ENCODE measurements at places on chromosomes 6 and 20.
A peak's percentile ranks its signal among the peaks of the same experiment; 100 is the strongest.

DNA sequence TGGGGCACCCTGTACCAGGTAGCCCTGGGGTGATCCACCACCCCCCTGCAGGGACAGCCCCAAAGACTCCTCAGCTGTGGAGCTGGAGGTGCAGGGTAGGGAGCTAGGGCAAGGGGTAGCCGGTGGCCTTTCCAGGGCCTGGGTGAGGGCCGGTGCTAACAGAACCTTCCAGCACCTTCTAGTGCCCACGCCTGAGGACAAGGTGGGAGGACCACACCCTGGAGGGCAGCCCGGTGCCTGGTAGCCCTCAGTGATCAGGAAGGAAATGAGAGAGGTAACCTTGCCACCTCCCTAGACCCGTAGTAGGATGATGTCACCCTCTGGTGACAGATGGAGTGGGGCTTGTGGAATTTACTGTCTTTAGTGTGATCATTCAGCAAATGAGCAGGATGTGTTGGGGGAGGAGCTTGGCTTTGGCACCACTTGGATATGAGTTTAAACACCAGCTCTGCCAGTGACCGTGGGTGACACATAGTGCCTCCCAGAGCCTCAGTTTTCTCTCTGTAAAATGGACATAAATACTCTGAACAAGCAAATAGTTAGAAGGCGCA lies 187.7 kb downstream of the NFATC2 start:
- DNase-seq = no peak

- peak; percentile 68 for DNase-seq
These were observed 5.5 kb downstream of the RWDD2A start for GRCh38 chr6:83198486-83199172.

DNA sequence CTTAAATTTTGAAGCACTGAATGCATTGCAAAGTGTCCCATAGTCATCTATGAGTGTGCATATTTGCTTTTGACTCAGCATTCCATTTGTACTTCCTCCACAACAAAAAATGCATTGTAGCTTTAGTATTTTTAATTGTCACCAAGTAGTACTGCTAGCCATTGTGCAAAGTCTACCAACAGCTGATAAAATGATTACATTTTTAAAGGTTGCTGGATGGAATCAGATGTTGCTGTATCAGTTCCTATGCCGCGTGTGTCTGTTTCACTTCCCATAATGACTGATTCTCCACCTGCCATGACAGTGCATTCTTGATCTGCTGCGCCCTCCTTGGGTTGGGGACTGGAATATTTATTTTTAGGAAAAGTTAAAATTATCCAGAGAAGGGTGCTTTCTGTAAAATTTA lies 41.2 kb downstream of the SLX4IP start:
- no peak for DNase-seq

GRCh38 chr6:13513626-13514502 lies 26.5 kb upstream of the GFOD1 start:
- DNase-seq = no peak

- DNase-seq = no peak
These were observed 71.8 kb upstream of the L3MBTL3 start for GRCh38 chr6:129946439-129947140.

- no peak for DNase-seq
These were observed 99.9 kb upstream of the MAP3K4 start for GRCh38 chr6:160891690-160892089.

GRCh38 chr6:75089151-75089897 lies 116.5 kb downstream of the COL12A1 start:
- DNase-seq = no peak

DNA sequence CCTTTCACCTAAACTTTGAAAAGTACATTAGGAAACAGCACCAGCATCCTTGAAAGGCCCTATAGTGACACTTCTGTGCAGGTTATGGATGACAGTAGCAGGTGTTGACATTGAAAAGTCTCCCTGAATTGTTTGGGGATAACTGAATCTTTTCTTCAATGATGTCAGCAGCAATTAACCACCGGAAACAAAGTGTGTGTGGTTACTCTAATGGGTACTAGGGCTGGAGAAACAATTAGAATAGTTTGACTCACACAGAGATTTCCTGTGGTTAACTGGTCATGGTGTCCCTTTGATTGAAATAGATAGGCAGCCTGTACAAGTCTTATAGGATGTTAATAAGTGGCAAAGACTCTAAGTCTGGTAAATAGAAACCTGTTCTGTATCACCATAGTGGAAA lies 189.1 kb downstream of the TBX18 start:
- DNase-seq = peak; percentile 25

GRCh38 chr20:29318871-29319461 lies 1938.5 kb upstream of the DEFB115 start:
- DNase-seq = no peak

DNA sequence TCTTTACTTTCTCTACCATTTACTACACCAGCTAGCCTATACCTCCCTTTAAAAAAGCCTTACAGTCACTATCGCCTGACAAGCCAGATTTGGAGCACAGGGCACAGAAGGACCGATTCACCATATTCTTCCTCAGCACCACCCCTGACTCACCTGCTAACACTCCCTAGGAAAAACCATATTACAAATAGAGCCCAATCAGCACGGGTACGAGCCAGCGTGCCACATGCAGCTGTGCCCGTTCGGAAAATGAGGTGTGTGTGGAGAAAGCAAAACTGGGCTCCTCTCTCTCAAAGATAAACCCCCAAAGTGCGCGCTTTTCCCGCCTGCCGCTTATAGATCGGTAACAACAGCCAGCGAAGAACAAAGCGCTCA lies 1.2 kb downstream of the SYNCRIP start:
- no peak for DNase-seq
